CD4-positive, alpha-beta T cell treated with Interleukin-4 for 1 hour (primary cell): ENCODE measurements at places on chromosomes 5 and 9.

DNA sequence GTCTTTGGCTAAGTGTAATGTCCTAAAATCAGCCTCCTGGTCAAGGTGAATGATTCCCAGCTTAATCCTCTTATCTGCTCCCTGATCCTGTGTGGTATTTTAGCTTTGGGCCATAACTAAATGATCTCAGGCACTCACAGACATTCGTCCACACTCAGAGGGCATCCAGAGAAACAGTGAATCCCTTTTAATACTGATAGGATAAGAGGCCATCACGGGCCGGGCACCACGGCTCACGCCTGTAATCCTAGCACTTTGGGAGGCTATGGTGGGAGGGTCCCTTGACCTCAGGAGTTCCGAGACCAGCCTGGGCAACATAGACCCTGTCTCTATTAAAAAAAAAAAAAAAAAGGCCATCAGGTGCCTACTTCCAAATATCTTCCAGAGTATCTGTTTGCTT lies 6.3 kb downstream of the PDCL start:
- DNase-seq: no peak

DNA sequence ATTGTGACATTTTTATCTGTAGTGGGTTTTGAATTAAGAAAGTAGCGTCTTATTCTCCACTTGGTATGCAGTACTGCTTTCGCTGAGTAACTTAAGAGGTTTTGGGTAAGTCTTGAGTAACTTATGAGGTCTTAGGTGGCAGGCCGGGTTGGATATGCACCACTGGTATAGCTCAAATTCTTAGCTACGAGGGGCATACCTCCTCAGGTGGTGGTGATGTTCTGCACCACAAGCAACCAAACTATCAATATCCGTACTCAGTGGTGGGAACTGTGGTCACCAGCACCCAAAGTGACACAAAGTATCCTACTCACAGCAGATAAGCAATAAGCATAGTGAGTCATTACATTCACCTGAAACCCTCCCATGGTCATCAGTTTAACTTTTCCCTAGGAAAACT lies 13.7 kb downstream of the SMC2 start:
- DNase-seq: no peak

DNA sequence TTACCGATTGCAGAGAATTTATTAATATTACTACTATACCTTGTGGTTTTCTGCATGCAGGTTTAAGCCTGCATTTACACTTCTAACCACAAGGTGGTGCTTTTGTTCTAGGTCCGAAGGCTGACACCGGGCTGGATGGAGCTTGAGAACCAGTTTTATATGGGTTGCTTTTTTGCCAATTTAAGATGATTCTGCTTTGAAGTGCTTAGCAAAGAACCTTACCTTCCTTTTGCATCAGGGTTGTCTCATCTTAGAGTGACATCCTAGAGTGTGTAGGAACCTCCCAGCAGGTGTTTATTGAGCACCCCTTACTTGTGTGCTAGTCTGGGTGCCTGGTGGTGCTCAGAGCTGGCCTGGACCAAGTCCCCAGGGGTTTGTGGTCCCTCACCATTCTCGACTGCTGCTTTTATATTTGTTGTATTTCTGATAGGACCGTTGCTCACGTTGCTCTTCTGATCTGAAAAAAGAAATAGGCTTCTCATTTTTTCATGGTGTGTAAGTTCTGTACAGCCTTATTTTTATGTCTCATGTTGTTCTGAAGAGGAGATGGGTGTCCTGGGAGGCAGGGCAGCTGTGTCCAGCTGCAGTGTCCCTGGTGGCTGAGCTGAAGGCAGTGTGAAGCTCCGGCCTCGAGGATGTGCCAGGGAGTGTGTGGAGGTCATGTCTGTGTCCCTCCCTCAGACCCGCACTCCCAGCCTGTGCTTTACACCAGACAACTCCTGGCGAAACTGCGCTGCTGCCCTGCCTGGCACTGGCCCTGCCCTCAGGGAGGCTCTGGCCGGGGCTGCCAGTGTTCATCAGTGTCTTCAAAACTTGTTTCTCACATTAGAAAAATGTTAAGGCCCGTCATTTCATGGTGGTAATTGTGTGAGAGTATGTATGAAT lies 54.3 kb downstream of the EHMT1 start:
- DNase-seq: peak; percentile 71

GRCh38 chr5:59246882-59247281 lies 646.6 kb downstream of the PDE4D start:
- no peak for DNase-seq

- peak; percentile 65 for DNase-seq
Observed at GRCh38 chr9:95167998-95168397, 149.5 kb downstream of the FANCC start.

DNA sequence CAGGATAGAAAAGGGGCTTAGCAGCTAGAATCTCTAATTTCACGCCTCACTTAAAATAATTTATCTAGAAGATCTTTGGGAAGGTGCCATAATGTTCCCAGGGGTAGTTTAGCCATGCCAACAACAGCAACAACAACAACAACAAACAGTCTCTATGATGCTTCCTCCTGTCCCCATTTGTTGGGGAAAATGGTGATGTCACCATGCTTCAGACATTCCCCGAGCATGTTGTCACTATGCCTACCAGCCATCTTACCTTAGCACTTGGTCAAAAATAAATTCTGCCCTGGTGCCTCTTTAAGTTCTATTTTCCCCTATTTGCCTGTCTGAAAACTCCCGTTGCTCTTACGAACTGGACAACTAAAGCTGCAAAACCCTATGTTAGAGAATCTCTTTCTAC lies 76.6 kb downstream of the KCNN2 start:
- DNase-seq: no peak
